Fibroblast of upper back skin (primary cell): ENCODE measurements at places on chromosomes 7 and 10.
A peak's percentile ranks its signal among the peaks of the same experiment; 100 is the strongest.

DNA sequence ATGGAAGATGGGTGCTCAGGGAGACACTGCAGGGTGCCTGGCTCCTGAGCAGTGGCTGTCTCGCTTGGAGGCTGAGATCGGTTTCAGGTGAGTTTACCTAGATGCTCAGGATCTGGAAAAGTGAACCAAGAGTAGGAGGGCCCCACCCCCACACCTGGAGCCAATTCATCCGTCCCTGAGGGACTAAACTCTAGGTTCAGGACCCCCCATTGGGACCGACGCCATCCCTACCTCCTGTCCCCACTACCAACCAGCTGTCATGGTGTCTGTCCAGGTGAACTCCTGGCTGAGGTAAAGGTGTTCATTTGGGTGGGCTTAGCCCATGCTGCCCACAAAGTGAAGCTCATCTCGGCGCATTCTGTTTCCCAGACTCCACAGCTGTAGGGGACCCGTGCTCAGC is 174.6 kb upstream of the PLPP4 start:
- no peak for DNase-seq

GRCh38 chr10:102779680-102780526 is 36.2 kb downstream of the WBP1L start:
- peak; percentile 53 for DNase-seq

- no peak for DNase-seq
Measured at GRCh38 chr7:138449580-138449979, 10.5 kb upstream of the TRIM24 start.

GRCh38 chr7:88140947-88141346 is 78.9 kb downstream of the SRI start:
- DNase-seq: no peak

DNA sequence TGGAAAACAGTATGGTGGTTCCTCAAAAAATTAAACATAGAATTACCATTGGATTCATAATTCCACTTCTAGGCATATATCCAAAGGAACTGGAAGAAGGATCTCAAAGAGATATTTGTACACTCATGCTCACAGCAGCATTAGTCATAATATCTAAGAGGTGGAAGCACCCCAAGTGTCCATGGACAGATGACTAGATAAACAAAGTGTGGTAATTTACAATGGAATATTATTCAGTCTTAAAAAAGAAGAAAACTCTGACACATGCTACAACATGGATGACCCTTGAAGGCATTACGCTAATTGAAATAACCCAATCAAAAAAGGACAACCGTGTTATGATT is 594.2 kb downstream of the KCNMA1 start:
- no peak for DNase-seq

DNA sequence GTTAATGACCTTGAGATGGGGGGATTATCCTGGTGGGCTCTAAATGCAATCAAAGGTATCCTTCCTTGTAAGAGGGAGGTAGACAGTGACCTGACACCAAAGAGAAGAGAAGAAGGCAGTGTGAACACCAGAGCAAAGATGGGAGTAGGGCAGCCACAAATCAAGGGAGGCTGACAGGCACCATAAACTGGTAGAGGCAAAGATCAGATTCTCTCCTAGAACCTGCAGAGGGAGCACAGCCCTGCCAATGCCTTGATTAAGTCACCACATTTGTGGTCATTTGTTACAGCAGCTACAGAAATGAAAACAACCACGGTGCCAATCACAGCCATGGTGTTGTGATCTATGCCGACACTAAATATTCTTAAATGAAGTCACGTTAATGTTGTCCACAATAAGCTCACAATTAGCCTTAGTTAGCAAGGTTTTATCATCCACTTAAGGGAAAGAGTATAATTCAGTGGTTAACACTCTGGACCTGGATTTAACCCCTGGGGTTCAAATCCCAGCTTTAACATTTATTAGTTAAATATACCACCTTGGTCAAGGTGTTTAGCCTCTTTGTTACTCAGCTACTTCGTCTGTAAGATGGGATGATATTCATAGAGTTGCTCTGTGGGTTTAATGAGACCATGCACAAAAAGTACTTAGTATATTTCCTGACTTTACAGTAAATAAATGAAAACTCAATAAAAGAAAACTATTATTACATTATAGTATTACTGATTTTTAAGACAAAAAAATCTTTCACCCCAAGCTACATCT is 70.8 kb downstream of the SGMS1 start:
- DNase-seq: no peak

DNA sequence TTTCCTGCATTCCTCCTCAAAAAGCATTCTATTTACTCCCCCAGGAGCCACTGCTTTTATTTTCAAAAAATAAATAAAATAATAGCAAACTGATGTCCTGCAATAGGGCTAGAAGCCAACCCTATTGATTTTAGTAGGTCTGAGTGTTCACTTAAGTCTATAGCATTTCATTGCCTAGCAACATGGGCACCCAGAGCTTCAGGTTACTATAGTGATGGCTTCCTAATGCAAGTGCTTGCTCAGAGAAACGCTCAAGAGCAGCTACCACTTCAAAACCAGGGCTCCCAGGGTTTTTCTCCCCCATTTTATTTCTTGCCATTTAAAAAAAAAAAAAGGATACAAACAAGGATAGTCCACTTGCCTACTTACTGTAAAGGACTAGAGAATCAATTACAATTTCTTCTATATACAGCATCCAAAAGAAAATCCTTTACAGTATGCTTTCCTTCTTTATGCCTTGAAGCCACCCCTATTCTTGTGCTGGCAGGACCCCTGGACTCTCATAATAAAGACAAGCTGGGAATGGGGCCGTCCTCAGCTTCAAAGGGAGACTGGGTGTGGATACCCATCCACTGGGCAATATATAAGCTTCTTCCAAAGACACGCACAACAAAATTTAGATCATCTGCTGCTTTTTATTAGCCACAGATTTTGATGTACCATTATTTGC is 133.3 kb downstream of the VPS41 start:
- no peak for DNase-seq

DNA sequence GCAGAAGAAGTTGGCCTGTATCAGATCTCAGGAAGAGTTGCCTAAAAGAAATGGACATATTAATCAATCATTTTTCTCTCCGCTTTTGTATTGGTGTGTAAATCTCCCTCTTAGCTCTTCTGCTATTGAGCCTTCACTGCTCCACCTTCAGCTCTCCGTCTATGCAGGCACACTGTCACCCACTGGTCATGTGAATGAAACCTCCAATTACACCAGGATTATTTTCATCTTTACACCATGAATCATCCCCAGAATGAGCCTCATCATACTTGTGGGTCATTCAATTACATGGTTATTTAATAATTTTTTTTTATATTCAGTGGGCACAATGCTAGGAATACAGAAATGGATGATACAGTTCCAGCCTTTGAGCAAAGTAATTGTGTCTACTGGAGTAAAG is 92.6 kb downstream of the LRRC4 start:
- DNase-seq: peak; percentile 86

DNA sequence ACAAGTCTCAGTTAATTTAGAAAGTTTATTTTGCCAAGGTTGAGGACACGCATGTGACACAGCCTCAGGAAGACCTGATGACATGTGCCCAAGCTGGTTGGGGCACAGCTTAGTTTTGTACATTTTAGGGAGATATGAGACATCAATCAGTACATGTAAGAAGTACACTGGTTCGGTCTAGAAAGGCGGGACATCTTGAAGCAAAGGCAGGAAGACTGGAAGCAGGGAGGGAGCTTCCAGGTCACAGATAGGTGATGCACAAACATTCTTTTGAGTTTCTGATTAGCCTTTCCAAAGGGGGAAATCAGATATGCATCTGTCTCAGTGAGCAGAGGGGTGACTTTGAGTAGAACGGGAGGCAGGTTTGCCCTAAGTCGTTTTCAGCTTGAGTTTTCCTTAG is 29.4 kb upstream of the LANCL2 start:
- DNase-seq: no peak
